ENCODE measurements at places on chromosomes 2 and 18.
A peak's percentile ranks its signal among the peaks of the same experiment; 100 is the strongest.

GRCh38 chr2:232592772-232593395 lies 40.5 kb upstream of the EFHD1 start:
- no peak for DNase-seq

- DNase-seq, result no peak
These were observed 198.3 kb upstream of the CNTNAP5 start for GRCh38 chr2:123826729-123827271.

GRCh38 chr2:52955079-52955478 lies 812.5 kb upstream of the CHAC2 start:
- DNase-seq, result no peak

GRCh38 chr2:240620149-240620731 lies 5.0 kb upstream of the GPR35 start:
- no peak for DNase-seq

GRCh38 chr2:179264368-179265081 lies at the start of gene SESTD1:
TSS of gene SESTD1 (minus strand) at chr2:179264832. CDS start at chr2:179191841, 72,991 bp downstream.
- DNase-seq, result peak; percentile 55

- DNase-seq, result no peak
These were observed 1.0 kb downstream of the LIMS1 start for GRCh38 chr2:108535357-108535631.

DNA sequence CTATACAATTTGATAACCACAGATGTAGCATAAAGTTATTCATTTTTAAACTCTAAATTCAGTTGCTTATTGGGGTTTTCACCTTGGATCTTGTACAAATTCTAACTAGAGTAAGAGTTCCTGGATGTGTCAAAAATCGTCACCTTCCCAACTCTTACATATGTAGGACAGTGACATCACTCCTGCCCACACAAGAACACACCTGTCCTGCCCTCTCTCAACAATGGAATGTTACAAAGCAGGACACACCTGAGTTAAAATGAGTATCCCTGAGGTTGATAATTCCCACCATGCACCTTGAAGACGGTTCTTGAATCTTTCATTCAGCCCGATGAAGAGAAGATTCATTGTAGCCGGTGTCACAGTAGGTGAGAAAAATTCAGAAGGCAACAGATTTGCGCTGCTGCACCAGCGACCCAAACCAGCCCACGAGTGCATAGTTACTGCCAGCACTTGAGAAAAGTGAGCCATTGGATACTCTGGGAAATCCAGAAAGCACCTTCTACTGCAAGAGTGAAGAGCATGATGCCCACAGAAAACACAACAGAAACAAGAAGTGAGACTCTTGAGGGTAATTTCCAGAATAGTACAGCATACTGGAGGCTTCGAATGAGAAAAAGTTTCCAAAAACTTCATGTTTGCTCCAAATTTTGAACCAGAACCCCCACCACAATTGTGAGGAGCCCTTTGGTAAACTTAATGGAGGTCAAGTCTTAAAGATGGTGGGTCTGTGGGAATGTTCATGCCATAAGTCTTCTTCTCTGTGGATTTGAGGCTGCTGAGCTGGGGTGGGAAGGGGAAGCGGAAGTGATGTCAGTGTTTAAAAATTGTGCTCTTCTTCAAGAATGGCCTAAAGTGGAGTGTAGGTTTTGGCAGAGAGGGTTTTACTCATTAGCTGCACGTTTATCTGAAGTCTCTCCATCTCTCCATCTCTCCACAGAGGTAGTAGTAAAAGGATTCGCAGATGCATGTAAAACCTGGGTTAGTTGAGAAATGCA lies 34.7 kb upstream of the ADAM23 start:
- DNase-seq, result no peak

- DNase-seq, result no peak
These were observed 33.3 kb downstream of the DOCK10 start for GRCh38 chr2:225008935-225009334.

GRCh38 chr2:135174810-135175093 lies 122.7 kb downstream of the RAB3GAP1 start:
- DNase-seq, result no peak

- DNase-seq, result no peak
These were observed 250.2 kb upstream of the MEX3C start for GRCh38 chr18:51447351-51448342.

GRCh38 chr2:49369650-49370049 lies 215.3 kb upstream of the FSHR start:
- no peak for DNase-seq

DNA sequence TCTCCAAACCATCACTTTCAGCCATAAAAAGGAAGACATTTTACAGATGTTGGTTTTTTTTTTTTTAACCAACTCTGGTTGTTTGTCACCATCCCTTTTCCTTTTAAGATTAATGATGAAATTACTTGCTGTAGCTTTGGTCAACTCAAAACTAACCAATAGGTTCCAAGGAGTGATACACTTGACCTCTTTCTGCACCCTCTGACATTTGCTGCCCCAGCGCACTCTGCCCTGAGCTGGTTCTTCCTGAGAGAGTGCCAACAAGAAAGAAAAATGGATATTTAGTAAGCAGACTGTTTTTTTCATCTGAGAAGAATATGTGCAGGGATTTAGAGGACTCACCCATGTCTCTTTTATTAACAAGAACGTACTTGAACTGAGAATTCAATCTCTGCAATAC lies 520.0 kb downstream of the TXNL1 start:
- no peak for DNase-seq

All from stimulated activated CD4-positive, alpha-beta T cell treated with anti-CD3 and anti-CD28 coated beads, Interleukin-2, amount 100 ng/mL, for 48 hours (primary cell).